Heart right ventricle (tissue), 16 donors: ENCODE measurements at places on chromosomes 12 and 14.
A peak's percentile ranks its signal among the peaks of the same experiment; 100 is the strongest.

DNA sequence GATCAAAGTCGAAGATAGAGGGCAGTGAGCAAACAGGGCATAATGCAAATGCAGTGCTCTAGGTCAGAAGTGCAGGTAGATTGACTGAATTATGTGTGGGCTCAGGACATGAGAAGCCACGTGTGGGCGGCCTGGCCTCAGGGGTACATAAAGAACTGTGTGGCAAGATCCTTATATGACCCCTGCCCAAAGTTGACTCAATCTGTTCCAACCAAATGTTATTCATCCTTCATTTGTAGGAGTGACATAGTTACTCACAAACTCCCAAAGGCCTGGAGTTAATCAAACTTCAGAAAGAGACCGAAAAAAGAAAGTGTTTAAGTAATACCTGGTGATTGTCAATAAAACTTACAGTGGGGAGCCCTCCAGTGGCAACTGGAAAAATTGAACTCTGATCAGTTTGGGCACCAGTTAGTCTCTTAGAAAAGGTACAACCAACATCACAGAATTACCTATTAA is 150.4 kb upstream of the FAR2 start:
- no peaks in the 10 kb centered on the region for H3K27me3 ChIP-seq
- no peaks in the 10 kb centered on the region for H3K36me3 ChIP-seq
- H3K4me3 ChIP-seq: no peak overlapping the region
- peaks cover 6% of the 10 kb centered on the region for H3K4me1 ChIP-seq

DNA sequence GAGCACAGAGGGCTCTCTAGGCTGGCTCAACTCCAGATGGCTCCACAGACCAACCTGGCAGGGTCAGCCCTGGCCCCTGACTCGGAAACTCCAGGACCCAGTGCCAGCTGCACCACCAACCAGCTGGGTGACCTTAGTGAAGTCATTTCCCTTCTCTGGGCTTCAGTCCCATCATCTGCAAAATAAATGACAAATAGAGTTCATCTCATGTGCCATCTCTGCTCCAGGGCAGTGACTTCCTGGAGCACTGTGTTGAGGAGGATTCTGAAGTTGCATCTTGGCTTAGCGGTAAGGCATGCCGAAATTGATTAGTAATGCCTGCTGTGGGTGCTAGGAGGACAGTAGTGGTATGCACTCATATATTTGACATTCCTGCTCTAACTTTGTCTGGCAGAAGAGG is 31.5 kb downstream of the DTX1 start:
- no peaks in the 10 kb centered on the region for H3K36me3 ChIP-seq
- H3K27ac ChIP-seq: no peak overlapping the region
- H3K27me3 ChIP-seq: peaks cover 52% of the 10 kb centered on the region
- H3K4me1 ChIP-seq: no peaks in the 10 kb centered on the region

GRCh38 chr14:73259837-73260236 is 22.5 kb downstream of the PAPLN start:
- DNase-seq: no peak
- no peaks in the 10 kb centered on the region for H3K4me1 ChIP-seq
- H3K27ac ChIP-seq: no peak overlapping the region
- no peaks in the 10 kb centered on the region for H3K27me3 ChIP-seq
- no peak overlapping the region for H3K4me3 ChIP-seq
- no peaks in the 10 kb centered on the region for H3K36me3 ChIP-seq

DNA sequence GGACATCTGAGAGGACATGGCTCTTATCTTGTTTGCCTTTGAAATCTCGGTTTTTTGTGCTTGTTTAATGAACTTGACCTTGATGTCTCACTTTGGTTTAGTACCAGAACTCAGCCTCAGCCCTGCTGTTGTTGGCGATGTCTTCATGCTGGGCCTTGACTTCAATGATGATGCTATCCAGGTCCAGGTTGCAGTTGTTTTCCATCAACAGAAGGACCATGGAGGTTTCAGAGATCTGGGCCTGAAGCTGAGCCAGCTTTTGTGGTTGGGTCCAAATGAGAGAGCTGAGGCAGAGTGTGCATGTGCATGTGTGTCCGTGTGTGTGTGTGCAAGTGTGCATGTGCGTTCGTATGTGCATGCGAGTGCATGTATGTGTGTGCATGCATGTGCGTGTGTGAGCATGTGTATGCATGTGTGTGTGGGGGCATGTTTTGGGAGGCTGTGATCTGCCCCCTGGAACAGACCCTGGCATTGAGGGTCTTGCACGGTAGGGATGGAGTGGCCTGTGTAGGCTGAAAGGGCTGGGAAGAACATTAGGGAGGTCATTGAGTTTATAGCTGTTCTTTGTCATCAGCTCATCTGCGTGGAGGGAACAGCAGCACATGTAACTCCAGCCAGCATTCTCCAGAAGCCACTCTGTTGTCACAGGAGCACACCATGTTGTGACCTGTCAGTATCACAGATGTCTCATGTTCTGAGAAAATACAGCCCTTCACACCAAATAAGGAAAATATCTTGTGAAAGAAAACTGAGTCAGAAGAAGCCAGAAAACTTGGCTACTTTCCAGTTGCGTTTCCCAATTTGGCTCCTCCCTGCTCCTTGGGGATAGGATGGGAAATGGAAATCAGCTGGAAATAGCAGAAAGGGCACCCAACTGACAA is 10.0 kb upstream of the KRT82 start:
- no peaks in the 10 kb centered on the region for H3K27me3 ChIP-seq
- DNase-seq: peak; percentile 71
- no peak overlapping the region for H3K4me3 ChIP-seq
- no peaks in the 10 kb centered on the region for H3K36me3 ChIP-seq

DNA sequence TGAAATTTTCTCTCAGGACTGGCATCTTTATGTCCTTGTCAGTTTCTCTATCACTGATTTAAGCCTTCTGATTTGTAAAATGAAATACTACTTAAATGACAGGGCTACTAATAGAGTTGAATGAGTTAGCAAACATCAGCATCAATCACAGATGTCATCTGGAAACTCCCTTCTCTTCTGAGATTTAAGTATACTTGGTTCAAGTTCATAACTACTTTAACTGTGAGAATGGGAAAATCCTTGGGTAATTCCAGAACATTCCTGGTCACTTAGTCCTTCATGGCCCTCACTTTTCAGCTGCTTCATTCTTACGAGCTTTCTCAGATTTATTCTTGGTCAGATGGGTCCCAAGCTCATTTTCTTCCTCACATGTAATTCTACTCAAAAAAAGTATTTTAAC is 1655.3 kb upstream of the FLRT2 start:
- H3K36me3 ChIP-seq: no peaks in the 10 kb centered on the region
- no peak overlapping the region for H3K4me3 ChIP-seq
- H3K4me1 ChIP-seq: no peaks in the 10 kb centered on the region
- DNase-seq: no peak
- no peak overlapping the region for H3K27ac ChIP-seq

GRCh38 chr14:80538633-80539375 is 327.5 kb upstream of the DIO2 start:
- no peaks in the 10 kb centered on the region for H3K27me3 ChIP-seq
- H3K36me3 ChIP-seq: no peaks in the 10 kb centered on the region
- no peak overlapping the region for H3K4me3 ChIP-seq
- H3K4me1 ChIP-seq: no peaks in the 10 kb centered on the region

- H3K36me3 ChIP-seq: peaks cover 28% of the 10 kb centered on the region
- H3K27ac ChIP-seq: no peak overlapping the region
- DNase-seq: no peak
- no peak overlapping the region for H3K4me3 ChIP-seq
- no peaks in the 10 kb centered on the region for H3K27me3 ChIP-seq
These were observed 44.4 kb upstream of the IQSEC3 start for GRCh38 chr12:22190-22529.

- no peak overlapping the region for H3K27ac ChIP-seq
- H3K4me1 ChIP-seq: no peaks in the 10 kb centered on the region
- H3K4me3 ChIP-seq: no peak overlapping the region
- DNase-seq: no peak
- peaks cover 10% of the 10 kb centered on the region for H3K36me3 ChIP-seq
These were observed 15.4 kb upstream of the PAPLN start for GRCh38 chr14:73221945-73222344.
